Fibroblast of skin of back (primary cell): ENCODE measurements at places on chromosomes 11 and 22.

DNA sequence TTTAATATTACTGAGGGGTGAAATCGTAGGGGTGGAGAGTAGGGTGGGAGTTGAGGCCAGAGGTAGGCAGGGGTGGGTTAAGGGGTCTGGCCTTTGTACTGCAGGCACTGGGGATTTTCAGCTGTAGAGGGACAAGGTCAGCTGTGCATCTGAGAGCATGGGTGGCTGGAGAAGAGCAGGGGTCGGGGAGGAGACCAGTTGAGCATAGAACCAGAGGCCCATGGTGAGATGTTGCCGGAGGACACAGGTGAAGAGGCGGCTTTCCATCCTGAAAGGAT lies 12.1 kb upstream of the CELSR1 start:
- DNase-seq, result no peak

DNA sequence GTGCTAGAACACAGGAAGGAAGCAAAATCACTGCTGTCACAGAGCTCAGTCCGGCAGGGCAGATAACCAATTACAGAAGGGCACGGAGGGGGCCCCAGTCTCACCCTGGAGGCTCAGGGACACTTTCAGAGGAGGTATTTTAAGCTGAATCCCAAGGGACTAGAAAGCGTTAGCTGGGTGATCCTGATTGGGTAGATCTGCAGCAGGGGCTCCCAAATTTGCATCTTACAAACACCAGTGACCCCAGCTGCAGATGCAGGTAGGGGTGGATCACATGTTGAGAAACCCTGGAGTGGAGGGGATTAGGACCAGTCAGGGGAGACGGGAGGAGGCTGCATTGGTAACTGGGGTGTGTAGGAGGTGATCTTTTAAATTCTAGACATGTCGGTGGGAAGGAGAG lies 91.4 kb downstream of the CSNK2A3 start:
- DNase-seq, result no peak

- no peak for DNase-seq
Measured at GRCh38 chr11:125079878-125080530, 16.9 kb downstream of the SLC37A2 start.

- no peak for DNase-seq
Measured at GRCh38 chr11:43784301-43784700, 96.3 kb upstream of the ALKBH3 start.

- DNase-seq, result no peak
Measured at GRCh38 chr11:112599856-112600533, 339.3 kb upstream of the PLET1 start.
